ENCODE measurements at places on chromosomes 1 and 21. TPM values are rescaled to one million over a fixed set of nuclear protein-coding genes. Genes with fewer than 3 reads are reported as not detected.

- no peaks in the 10 kb centered on the region for H3K27me3 ChIP-seq
- no peak overlapping the region for H3K27ac ChIP-seq
- no peaks in the 10 kb centered on the region for H3K4me1 ChIP-seq
- H3K4me3 ChIP-seq: no peak overlapping the region
These were observed 3.0 kb downstream of the VASH2 start for GRCh38 chr1:212953321-212953720.

DNA sequence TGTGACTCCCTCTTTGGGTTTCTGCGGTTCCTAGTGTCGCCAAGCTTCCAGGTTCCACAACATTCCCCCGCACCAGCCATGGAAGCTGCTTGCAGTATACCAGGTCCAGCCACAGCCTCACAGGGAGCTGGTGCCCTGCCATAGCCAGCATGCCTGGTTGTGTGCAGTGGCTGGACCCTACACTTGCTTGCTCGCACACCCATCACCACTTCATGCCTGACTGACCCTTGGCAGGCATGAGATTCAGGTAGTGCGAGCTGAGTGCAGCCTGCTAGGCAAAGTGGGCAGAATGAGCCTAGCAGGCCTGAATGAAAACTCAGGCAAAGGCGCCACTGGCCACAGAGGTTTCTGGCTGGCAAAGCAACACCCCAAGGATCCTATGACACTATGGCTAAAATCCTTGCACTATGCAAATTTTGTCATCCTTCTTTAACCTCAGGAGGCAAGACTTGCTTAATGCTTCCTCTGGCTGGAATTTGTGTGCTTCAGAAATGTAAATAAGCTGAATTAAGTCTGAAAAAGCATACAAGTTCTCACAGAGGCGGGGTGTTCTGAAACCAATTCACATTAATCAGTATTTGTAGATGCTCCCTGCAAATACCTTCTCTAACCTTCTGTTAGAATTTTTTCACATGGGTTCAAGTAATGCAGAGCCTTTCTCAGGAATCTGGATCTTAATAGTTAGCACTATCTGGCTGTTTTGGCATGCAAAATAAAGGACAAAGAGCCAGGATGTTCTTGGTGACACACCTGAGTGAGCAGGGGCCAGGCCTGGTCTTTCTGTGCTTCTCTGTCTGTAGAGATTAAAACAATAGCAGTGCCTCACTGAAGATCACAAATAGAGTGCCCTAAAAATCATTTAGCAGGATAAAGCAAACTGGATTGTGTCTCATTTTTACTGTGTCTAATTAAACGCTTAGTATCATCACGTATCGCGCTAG lies 256.9 kb downstream of the GPATCH2 start:
- H3K4me1 ChIP-seq: no peaks in the 10 kb centered on the region
- no peak overlapping the region for H3K4me3 ChIP-seq
- no peaks in the 10 kb centered on the region for H3K36me3 ChIP-seq
- H3K27me3 ChIP-seq: no peaks in the 10 kb centered on the region
- DNase-seq: no peak

GRCh38 chr1:192407206-192407605 lies 90.4 kb downstream of the RGS21 start:
- H3K27ac ChIP-seq: no peak overlapping the region
- H3K27me3 ChIP-seq: no peaks in the 10 kb centered on the region
- no peaks in the 10 kb centered on the region for H3K4me1 ChIP-seq
- H3K4me3 ChIP-seq: no peak overlapping the region

GRCh38 chr1:39828734-39829133 lies 40.1 kb upstream of the BMP8B start:
- no peaks in the 10 kb centered on the region for H3K36me3 ChIP-seq
- no peaks in the 10 kb centered on the region for H3K4me1 ChIP-seq
- H3K27ac ChIP-seq: no peak overlapping the region
- H3K4me3 ChIP-seq: no peak overlapping the region
- DNase-seq: no peak
- no peaks in the 10 kb centered on the region for H3K27me3 ChIP-seq

GRCh38 chr1:87757676-87758075 lies 429.0 kb downstream of the LMO4 start:
- H3K36me3 ChIP-seq: no peaks in the 10 kb centered on the region
- H3K4me3 ChIP-seq: no peak overlapping the region
- H3K27ac ChIP-seq: no peak overlapping the region
- no peaks in the 10 kb centered on the region for H3K27me3 ChIP-seq
- DNase-seq: no peak

GRCh38 chr1:178632653-178633052 lies 92.4 kb upstream of the RALGPS2 start:
- H3K27ac ChIP-seq: no peak overlapping the region
- H3K4me3 ChIP-seq: no peak overlapping the region
- H3K27me3 ChIP-seq: no peaks in the 10 kb centered on the region
- H3K36me3 ChIP-seq: no peaks in the 10 kb centered on the region

GRCh38 chr1:52602856-52603600 lies 857 bp downstream of the GPX7 start:
- no peaks in the 10 kb centered on the region for H3K36me3 ChIP-seq
- peak overlapping the region; percentile 37 for H3K27ac ChIP-seq

DNA sequence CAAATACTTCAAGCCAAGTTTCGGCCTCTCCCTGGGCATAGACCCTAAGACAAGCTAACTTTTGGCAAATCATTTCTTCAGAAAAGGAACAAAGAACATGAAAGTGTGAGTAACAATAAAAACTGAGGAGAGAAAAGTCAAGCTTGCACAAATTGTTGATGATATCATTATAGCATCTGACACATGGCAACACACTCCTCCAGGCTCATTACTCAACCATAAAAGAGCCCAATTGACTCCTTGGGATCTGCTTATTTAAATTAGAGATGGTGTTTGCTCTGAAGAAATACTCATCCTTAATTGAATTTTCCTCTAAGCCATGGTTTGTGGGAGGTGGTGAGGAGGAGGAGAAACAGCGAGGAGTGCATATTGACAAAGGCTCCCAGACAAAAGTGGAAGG lies 54.5 kb downstream of the TNFSF4 start:
- no peaks in the 10 kb centered on the region for H3K27me3 ChIP-seq
- no peak overlapping the region for H3K27ac ChIP-seq
- H3K4me3 ChIP-seq: no peak overlapping the region
- no peak for DNase-seq
- H3K4me1 ChIP-seq: no peaks in the 10 kb centered on the region

- no peaks in the 10 kb centered on the region for H3K36me3 ChIP-seq
- no peak overlapping the region for H3K4me3 ChIP-seq
- no peak for DNase-seq
- H3K4me1 ChIP-seq: no peaks in the 10 kb centered on the region
- no peaks in the 10 kb centered on the region for H3K27me3 ChIP-seq
These were observed 91.7 kb downstream of the CDC14A start for GRCh38 chr1:100443811-100444571.

DNA sequence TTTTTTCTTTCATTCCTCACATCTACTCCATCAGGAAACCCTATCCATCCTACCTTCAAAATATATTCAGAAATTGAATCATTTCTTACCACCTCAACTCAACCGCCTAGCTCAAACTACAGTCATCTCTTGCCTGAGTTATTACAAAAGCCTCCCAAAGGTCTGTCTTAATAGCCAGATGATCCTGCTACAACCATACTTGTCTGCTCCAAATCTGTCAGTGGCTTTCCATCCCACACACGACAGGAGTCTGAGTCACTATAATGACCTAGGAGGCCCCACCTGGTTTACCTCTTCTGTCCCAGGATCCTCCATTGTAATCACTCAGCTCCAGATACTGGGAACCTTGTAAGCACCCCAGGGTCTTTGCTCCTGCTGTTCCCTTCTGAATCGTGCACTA lies 37.1 kb upstream of the IL12RB2 start:
- H3K4me1 ChIP-seq: no peaks in the 10 kb centered on the region
- no peaks in the 10 kb centered on the region for H3K36me3 ChIP-seq
- no peaks in the 10 kb centered on the region for H3K27me3 ChIP-seq
- DNase-seq: no peak
- H3K4me3 ChIP-seq: no peak overlapping the region
- no peak overlapping the region for H3K27ac ChIP-seq

GRCh38 chr1:204863024-204863423 lies 7.6 kb upstream of the NFASC start:
- H3K4me3 ChIP-seq: no peak overlapping the region
- DNase-seq: no peak
- no peaks in the 10 kb centered on the region for H3K27me3 ChIP-seq
- no peaks in the 10 kb centered on the region for H3K36me3 ChIP-seq
- no peak overlapping the region for H3K27ac ChIP-seq

GRCh38 chr1:87058343-87058649 lies 143.9 kb downstream of the HS2ST1 start:
- no peaks in the 10 kb centered on the region for H3K36me3 ChIP-seq
- H3K27me3 ChIP-seq: no peaks in the 10 kb centered on the region
- no peak for DNase-seq
- no peaks in the 10 kb centered on the region for H3K4me1 ChIP-seq
- H3K27ac ChIP-seq: no peak overlapping the region
- no peak overlapping the region for H3K4me3 ChIP-seq

- no peak for DNase-seq
- no peak overlapping the region for H3K4me3 ChIP-seq
- H3K27ac ChIP-seq: no peak overlapping the region
- H3K36me3 ChIP-seq: no peaks in the 10 kb centered on the region
- peaks cover 5% of the 10 kb centered on the region for H3K27me3 ChIP-seq
These were observed 993 bp upstream of the DSCAM start for GRCh38 chr21:40847951-40848350.

- H3K4me1 ChIP-seq: no peaks in the 10 kb centered on the region
- no peak for DNase-seq
- H3K27me3 ChIP-seq: no peaks in the 10 kb centered on the region
- no peak overlapping the region for H3K27ac ChIP-seq
- H3K4me3 ChIP-seq: no peak overlapping the region
- no peaks in the 10 kb centered on the region for H3K36me3 ChIP-seq
These were observed 153.4 kb downstream of the ZC3H11B start for GRCh38 chr1:219459351-219460080.

GRCh38 chr1:231616667-231617066 lies 9.9 kb upstream of the DISC1 start:
- H3K4me1 ChIP-seq: no peaks in the 10 kb centered on the region
- no peak for DNase-seq
- no peaks in the 10 kb centered on the region for H3K36me3 ChIP-seq
- no peaks in the 10 kb centered on the region for H3K27me3 ChIP-seq
- H3K4me3 ChIP-seq: no peak overlapping the region

DNA sequence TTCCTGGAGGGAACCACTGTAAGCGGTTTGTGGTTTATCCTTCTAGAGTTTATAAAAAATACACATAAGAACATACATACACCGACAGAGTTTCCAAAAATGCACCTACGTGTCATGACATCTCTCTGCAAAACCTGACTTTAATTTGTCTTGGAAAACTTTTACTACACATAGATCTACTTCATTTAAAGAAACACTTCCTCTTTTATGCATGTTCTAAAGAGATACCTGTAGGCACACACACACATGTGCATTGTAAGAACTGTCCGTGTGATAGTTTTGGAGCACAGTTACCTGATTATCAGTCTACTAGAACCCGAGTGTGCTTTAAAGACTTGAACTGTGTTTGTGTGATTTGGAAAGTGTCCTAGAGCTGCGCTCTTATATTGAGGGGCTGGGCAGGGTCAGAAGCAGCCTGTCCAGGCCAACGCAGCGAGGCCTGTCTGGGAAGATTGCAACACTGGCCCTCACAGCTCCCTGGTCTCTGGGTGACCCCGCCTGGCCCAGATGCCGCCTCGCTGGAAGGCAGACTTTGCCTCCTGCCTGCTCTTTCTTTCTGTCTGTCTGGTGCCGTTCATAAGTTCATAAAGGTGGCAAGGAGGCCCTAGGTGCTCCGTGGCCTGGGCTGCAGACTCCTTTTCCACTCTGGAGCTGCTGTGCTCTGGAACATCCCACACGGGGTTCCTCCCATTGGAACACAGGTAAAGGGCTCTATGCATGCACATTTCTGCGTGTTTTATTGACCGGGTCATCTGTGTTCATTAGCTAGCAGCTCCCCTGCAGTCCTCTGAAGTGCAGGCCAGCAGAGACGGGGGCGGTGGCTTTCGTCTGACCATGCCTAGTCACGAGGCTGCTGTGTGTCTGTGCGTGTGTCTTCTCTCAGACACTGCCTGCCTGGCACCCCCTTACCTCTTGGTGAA lies 46.3 kb downstream of the AGPAT3 start:
- no peaks in the 10 kb centered on the region for H3K36me3 ChIP-seq
- no peak overlapping the region for H3K4me3 ChIP-seq
- DNase-seq: no peak
- H3K27me3 ChIP-seq: no peaks in the 10 kb centered on the region
- H3K4me1 ChIP-seq: no peaks in the 10 kb centered on the region

DNA sequence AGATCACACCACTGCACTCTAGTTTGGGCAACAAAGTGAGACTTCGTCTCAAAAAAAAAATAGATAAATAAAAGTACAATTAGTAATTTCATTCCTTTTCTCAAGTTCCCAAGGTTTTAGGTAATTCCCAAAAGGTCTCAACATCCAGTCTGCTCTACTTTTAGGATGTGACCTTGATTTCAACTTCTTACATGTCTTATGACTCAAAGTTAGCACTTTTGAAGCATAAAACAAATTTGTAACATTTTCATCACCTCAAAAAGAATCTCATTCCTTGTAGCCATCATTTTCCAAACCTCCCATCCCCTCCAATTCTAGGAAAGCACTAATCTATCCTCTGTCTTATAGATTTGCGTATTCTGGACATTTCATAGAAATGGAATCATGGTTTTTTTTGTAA lies 32.2 kb downstream of the SNX27 start:
- no peaks in the 10 kb centered on the region for H3K4me1 ChIP-seq
- no peaks in the 10 kb centered on the region for H3K36me3 ChIP-seq
- H3K4me3 ChIP-seq: no peak overlapping the region
- H3K27me3 ChIP-seq: no peaks in the 10 kb centered on the region

DNA sequence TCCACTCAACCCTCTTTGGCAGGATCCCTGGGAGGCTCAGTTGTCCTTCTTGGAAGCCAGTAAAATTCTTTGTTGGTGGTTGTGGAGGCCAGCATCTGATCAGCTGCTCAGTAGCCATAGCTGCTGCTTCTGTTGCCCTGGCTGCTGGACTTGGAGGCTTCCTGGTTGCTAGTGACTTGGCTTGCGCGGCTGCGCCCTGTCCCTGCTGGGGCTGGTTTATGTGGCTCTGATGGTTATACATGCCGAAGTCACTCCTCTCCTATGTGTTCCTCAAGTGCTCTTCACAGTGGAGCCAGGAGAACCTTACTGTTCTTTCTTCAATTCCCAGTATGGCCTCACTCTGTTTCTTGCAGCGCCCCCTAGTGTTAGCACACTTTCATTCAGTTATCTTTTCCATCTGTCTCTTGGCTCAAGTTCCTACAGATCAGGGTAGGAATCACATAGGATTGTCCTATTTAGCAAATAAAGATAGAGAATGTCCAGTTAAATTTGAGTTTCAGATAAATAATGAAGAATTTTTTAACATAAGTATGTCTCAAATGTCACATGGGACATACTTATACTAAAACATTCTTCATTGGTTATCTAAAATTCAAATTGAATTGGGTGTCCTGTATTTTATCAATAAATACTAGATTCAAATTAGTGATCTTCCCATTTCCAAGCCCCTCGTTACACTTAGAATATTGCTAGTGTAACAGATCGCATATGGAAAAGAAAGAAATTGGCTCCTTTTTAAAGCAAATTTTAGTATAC lies 176.5 kb downstream of the TGFB2 start:
- H3K4me1 ChIP-seq: no peaks in the 10 kb centered on the region
- peak; percentile 50 for DNase-seq
- no peaks in the 10 kb centered on the region for H3K36me3 ChIP-seq
- H3K27me3 ChIP-seq: no peaks in the 10 kb centered on the region

The KCNE1 gene
- not detected for total RNA-seq

The SVBP gene
- 14.0 TPM for total RNA-seq

The KCNN3 gene
- total RNA-seq: 2.5 TPM

The CFHR5 gene
- not detected for total RNA-seq

The LIN28A gene
- not detected for total RNA-seq

The PLA2G2D gene
- total RNA-seq: 0.25 TPM

The SCAMP3 gene
- total RNA-seq: 41.5 TPM

The NDUFS2 gene
- 169 TPM for total RNA-seq

The RNU1-2 gene
- 1,159 TPM for total RNA-seq

The SYT6 gene
- 0.35 TPM for total RNA-seq
